ENCODE measurements at places on chromosomes 16 and 17.

DNA sequence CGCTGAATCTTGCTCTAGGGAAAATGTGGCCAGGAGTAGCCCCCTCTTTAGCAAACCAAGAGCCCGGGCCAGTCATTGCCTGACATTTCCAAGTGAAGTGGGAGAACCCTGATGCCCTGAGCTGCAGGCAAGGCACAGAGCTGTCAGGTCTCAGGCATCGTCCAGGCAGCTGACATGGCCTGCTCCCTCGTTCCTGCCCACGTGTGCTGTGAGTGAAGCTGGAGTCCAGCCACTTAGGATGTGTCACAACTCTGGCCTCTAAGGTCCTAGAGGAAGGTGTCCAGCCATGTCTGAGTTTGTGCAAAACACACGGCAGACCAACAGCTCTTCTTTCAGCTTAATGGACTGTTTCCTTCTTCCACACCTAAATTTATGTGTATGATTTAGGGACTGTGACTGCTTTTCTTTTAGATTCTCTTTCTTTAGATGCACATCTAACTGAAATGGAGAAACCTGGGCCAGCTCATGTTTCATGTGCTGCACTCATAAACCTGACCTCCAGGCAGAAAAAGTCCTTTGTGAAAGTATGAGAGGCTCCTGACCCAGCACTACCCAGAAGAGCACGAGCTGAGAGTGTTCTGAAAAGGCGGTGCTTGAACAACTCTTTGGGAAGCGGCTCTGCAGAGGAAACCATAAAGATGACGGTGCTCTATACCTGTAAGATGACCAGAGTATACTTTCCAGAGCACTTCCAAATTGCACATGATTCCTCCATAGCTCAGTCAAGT is 14.8 kb upstream of the LIMD2 start:
- DNase-seq: no peak

DNA sequence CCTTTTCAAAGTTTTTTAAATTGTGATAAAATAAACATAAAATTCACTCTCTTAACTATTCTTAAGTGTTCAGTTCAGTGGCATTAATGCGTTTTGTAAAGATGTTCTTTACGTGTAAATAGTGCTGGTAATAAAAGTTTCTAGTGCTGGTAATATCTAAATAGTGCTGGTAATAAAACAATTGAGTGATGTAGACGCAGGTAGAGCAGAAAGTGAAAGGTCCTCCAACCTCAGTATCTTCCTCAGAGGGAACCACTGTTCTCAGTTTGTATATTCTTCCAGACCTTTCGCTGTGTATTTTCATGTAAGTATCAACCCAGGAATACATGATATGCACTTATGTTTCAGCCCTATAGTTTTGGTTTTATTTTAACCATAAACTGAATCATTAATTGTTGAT is 53.1 kb downstream of the CLEC16A start:
- DNase-seq: no peak

DNA sequence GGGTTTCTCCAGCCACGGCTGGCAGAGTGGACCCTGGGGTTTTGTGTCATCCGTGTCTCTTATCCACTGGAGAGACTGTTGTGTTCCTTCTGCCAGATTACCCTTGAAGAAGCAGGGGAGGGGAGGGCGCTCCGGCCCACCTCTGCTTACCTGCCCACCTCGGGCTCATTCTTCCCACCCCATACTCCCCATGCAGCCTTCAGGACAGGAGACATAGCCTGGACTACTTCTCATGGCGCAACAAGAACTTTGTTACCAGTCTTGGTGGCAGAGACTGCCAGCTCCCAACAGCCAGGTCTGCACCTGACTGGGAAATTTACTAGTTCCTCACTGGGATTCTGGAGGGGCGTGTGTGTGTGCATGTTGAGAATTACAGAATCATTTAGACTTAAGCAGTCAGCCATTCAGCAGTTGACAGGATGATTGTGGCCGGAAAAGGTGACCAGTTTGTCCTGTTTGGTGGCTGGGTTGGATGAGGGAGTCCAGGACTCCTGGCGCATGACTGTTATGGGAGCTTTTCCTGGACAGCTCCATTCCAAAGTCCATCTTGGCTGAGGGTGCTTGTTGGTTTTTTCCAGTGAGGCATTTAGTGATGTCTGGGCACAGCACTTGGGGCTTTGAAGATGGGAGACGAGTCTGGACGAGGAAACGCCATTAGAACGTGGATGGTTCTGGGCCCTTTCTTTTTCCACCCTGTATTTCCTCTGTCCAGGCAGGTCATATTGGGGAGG is 8.7 kb downstream of the GSE1 start:
- DNase-seq: no peak

GRCh38 chr16:73066927-73067670 is 19.2 kb upstream of the ZFHX3 start:
- DNase-seq: no peak

GRCh38 chr17:17104036-17104435 is 61.8 kb downstream of the MPRIP start:
- DNase-seq: no peak

DNA sequence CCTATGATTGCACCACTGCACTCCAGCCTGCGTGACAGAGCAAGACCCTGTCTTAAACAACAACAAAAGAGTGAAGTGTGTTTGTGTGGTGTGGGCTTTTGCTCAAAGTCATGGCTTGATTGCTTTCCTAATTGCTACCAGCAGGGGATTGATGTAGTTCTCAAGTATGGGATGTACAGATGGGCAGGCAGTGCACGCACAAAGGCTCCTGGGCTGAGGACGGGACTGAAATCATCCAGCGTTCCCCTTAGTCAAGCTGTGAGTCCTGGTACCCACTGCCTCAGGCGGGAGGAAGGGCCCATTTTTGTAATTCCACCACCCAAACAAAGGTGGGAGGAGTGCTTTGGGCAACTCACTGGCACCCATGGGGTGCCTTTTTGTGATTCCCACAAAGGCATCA is 47.3 kb downstream of the GDE1 start:
- no peak for DNase-seq

DNA sequence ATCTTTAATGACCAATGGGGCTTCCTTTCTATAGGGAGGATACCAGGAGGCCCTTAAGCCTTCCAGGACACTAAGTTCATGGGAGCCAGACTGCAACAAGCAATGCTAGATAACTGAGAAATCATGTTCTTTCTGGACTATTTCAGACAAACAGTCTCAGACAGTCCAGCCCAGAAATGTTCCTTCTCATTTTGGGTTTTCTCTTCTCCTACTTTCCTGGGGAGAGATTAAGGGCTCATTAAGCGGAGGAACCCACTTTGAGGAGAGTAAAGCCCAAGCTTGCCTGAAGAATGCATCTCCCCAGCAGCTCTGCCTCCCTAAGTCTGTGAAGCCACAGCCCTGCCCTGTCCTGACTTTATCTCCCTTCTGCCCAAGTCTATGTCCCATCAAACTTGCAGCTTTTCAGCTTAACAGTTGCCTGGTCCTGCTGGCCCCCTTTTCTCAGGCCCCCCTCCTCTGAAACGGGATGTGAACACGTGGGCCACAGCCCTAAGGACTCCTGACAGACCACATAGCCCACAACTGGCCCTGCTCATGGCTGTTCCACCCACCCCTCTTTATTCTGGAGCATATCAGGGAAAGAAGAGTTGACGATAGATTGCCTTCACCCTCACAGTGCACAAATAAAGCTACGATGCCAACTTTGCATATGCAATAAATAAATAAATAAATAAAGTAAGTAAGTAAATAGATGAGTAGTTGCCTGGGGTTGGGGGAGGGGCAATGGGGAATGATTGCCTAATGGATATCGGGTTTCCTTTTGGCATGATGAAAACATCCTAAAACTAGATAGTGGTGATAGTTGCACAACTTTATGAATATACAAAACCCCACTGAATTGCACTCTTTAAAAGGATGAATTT is 111.0 kb downstream of the N4BP1 start:
- DNase-seq: no peak
